ENCODE measurements at places on chromosomes 6 and 20.

GRCh38 chr6:63214816-63215215 lies 3.5 kb downstream of the FKBP1C start:
- DNase-seq = no peak

GRCh38 chr6:46729787-46730326 lies 5.3 kb downstream of the PLA2G7 start:
- no peak for DNase-seq

DNA sequence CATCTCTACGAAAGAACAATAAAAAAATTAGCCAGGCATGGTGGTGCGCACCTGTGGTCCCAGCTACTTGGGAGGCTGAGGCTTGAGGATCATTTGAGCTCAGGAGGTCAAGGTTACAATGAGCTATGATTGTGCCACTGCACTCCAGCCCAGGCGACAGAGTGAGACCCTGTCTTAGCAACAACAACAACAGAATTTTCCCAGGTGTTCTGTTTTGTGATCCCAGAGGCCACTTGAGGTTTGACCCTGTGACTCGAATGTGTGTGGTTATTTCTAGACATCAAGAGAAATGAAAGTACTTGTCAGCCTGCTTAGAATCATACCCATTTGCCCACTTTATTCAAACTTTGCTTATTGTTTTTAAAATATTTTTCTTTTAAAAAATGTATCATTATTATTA lies 117.6 kb upstream of the CLDN20 start:
- DNase-seq = no peak

DNA sequence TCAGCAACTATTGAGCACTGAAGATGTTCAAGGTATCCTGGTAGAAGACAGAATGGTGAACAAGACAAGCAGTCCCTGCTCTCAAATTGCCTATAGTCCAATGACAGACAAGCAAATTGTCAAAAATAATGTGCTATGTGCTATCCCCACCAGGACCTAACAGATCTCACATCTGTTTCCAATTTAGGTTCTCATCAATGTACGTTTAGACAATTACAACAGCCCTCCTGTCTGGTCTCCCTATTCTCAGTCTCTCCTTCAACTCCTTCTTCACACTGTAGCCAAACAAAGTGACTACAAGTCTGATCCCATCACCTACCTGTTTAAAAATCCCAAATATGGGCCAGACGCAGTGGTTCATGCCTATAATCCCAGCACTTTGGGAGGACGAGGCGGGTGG lies 7.5 kb downstream of the TAPBP start:
- no peak for DNase-seq

- DNase-seq = no peak
Observed at GRCh38 chr6:68679399-68679798, 44.3 kb downstream of the ADGRB3 start.

- DNase-seq = no peak
Observed at GRCh38 chr6:168366473-168366872, 46.9 kb upstream of the DACT2 start.

DNA sequence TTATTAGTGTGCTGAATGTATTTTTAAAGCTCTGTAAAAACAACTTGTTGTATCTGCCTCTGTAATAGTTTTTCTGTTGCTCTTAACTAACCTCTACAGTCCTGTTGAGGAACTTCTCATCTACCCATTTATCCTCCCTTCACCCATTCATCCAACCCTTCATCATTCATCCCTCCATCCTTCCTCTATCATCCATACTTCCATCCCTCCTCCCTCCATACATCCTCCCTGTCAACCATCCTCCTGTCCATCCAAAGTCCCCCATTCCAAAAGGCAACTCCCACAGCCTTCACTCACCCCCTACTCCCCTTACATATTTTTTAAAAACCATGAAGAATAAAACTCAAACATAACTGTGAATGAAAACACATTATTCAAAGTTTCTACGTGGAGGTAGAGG lies 40.7 kb upstream of the SPDEF start:
- no peak for DNase-seq

DNA sequence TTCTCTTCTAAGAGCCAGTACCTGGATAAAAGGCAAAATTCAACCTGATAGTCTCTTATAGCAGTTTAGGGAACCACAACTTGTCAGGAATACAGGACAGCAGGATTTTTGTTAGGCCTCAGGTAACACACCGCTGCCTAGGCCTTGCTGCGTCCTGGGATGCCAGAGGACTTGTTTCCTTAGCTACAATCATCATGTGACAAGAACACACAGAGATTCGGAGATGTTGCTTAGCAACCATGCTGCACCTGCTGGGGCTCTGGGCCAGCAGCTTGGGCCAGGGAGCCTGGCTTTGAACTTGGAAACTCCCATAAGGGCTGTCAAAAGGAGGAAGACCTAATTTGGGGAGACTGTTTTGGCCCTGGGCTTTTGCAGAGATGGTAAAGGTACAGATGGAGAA lies 36.1 kb upstream of the CHD6 start:
- no peak for DNase-seq

- no peak for DNase-seq
Observed at GRCh38 chr6:138275976-138276375, 57.7 kb upstream of the PBOV1 start.

GRCh38 chr6:158377860-158378259 lies 65.6 kb downstream of the TULP4 start:
- no peak for DNase-seq

- DNase-seq = no peak
Observed at GRCh38 chr6:148974351-148974750, 227.5 kb downstream of the UST start.

DNA sequence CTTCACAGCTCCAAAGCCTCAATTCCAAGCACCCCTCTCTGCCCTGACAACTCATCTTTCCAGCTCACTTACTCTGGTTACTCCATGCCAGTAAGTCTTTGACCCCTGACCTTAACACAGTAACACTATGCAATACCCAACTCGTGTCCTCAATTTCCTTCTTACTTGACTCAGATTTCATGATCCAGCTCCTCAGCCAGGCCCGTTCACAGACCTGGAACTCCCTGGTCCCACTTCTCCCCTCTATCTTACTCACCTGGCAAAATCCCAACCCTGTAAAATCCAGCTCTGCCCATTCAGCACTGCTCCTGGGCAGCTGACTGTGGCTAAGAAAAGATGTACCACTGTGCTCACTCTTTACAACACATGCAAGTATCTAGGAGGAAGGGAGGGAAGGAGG lies 7.9 kb downstream of the GNL1 start:
- no peak for DNase-seq

GRCh38 chr6:142683714-142684141 lies 261.2 kb downstream of the HIVEP2 start:
- DNase-seq = no peak

- no peak for DNase-seq
Observed at GRCh38 chr6:84882768-84883766, 118.7 kb upstream of the TBX18 start.

GRCh38 chr6:169340395-169340794 lies 86.7 kb upstream of the THBS2 start:
- no peak for DNase-seq

DNA sequence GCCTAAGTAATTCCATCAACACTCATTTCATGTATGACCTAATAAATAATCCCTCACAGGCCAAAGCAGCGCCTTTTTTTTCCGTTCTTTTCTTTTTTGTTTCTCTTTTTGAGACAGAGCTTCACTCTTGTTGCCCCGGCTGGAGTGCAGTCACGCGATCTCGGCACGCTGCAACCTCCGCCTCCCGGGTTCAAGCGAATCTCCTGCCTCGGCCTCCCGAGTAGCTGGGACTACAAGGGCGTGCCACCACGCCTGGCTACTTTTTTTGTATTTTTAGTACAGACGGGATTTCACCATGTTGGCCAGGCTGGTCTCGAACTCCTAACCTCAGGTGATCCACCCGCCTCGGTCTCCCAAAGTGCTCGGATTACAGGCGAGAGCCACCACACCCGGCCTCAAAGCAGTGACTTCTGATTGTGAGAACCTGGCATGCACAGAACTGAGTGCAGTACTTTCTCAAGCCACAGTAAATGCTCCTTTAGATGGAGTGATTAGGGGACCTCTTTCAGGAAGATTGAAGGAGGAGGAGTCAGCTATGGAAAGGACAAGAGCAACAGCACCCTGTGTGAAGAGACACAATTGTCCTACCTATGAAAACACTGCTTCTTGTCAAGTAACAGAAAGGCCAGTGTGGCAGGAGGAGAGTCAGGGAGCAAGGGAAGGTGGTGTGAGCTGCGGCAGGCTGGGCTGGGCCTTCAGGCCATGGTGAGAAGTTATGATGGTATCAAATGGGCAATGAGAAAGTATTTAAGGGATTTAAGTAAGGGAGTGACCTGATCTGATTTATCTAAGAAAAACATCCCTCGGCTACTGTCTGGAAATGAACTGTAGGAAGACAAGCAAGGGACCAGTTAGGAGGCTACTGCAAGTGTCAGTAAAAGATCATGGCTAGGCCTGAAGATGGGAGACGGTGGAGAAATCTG lies 1.7 kb upstream of the SCAF8 start:
- no peak for DNase-seq

DNA sequence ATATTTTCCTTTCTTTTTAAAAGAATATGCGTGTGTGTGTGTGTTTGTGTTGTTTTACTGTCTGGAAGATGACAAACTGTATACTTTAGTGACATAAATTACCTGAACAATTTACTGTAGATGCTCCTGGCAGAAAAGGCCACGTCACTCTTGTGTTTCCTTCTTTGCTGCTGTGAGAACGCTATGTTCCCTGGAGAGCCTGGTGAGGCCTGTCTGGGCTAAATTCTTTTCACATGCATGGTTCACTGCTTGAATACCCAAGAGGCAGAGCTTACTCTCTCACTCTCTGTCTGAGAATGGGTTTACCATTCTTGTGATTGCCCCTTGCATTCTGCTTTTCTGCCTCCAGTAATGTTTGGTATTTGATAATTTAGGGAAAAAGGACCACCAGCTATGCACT lies 64.3 kb downstream of the EDN1 start:
- no peak for DNase-seq

DNA sequence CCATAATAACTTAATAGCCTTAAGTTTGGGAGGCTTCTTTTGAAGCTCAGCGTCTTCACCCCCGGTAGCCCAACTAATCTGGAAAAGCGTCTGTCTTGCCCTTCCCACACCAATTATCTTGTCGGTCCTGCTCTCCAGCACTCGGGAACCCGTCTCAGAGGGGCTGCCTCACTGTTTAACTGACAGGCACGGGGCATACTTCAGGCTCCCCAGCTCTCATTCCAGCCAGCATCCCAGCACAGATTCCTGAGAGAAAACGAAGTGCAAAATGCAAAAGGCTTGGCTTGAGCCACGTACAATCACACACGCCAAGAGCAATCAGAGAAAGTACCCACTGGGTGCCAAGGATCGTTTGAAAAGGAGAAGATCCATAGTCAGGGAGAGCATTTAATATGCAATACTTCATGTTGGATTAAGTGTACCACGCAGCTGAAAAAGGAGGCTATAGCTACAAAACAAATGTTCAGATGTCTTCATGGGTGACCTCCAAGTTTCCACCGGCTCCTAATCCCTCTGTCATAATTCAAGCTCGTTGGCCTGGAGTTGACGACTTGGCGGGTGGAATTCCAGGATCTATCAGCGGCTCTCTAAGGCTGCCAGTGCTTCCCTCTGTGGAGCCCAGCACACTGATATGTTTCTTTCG lies 53.7 kb upstream of the STX16 start:
- DNase-seq = no peak

Data from NCI-H524 (cell line).